ENCODE measurements at places on chromosomes 4 and X.
A peak's percentile ranks its signal among the peaks of the same experiment; 100 is the strongest.

- DNase-seq = no peak
Observed at GRCh38 chrX:68936126-68936525, 107.3 kb downstream of the EFNB1 start.

DNA sequence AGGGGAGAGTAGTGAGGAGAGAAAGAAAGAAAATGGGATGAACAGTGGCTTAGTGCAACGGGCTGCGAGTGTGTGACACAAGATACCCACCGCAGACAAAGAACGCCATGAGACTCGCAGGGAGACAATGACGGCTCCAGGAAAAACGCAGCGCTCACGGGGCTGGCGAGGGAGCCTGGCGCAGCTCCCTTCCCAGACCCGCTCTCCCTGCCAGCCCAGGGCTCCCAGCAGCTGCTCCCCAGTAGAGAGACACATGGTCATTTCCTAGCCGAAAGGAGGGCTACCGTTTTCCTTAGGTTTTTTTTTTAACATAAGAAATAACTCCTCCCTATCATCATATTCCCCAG lies 149.5 kb downstream of the MAML3 start:
- peak; percentile 16 for DNase-seq

DNA sequence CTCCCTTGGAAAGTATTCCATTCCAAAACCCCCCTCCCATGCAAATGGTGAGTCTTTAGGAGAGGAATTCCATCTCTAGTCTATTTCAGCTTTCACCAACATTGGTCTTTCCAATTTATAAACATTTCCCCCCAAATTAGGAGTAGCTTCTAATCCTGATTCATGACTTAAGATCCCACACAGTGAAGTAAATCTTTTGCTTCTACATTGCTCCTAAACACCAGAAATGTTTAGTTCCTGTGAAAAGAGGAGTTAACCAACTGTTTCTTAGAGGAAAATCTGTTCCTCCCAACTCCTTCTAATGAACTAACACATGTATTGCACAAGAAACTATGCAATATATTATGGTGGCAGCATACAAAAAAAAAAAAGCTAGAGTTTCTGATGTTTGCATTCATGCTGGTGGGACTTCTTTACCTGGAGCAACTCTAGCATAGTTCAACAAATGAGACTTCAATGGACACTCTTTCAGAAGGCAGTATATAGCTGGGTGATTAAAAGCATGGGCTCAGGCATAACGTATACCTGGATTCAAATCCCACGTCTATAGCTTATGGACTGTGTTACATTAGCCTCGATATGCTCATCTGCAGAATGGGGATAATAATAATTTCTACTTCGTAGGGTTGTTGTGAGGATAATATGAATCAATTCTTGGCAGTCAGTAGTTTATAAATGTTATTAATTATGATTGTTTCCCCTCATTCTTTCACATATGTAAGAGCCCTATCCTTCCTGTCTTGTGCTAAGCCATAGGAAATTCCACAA lies 131.6 kb upstream of the TMEM164 start:
- DNase-seq = no peak

DNA sequence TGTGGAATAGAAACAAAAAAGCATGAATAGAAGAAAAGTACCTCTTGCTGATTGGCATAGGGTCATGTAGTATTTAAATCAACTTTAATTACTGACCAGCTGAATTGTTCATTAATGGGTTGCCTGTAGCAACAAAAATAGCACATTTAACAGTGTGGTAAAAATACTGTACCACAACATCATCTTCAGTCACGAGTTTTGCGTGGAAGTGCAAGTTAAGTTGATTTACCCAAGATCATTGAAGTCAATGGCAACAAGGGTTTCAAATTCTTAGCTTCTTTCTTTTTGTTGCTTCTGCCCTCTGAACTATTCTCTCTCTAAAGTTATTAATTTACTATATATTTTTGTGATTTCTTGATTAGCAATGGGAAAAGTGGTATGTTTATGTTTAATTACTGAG lies 526.6 kb downstream of the C4orf33 start:
- DNase-seq = no peak

GRCh38 chr4:189548484-189549125 lies 392.1 kb upstream of the FRG1 start:
- DNase-seq = no peak

GRCh38 chr4:184688447-184688846 lies 38.9 kb downstream of the PRIMPOL start:
- DNase-seq = peak; percentile 59

DNA sequence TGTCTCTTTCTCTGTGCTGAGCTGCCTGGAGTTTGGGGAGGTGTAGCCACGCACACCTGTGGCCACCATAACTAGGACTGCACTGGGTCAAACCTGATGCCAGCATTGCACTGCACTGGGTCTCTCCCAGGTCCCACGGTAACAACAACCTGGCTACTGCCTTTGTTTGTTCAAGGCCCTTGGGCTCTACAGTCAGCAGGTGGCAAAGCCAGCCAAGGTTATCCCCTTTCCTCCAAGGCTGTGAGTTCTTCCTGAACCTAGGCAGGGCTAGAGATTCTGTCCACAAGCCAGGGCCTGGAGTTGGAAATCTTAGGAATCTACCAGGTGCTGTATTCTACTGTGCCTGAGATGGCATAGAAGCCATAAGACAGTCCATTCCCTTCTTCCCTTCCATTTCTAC lies 126.7 kb upstream of the MAGEE2 start:
- DNase-seq = no peak

GRCh38 chr4:137015426-137016409 lies 516.6 kb downstream of the PCDH18 start:
- DNase-seq = no peak

DNA sequence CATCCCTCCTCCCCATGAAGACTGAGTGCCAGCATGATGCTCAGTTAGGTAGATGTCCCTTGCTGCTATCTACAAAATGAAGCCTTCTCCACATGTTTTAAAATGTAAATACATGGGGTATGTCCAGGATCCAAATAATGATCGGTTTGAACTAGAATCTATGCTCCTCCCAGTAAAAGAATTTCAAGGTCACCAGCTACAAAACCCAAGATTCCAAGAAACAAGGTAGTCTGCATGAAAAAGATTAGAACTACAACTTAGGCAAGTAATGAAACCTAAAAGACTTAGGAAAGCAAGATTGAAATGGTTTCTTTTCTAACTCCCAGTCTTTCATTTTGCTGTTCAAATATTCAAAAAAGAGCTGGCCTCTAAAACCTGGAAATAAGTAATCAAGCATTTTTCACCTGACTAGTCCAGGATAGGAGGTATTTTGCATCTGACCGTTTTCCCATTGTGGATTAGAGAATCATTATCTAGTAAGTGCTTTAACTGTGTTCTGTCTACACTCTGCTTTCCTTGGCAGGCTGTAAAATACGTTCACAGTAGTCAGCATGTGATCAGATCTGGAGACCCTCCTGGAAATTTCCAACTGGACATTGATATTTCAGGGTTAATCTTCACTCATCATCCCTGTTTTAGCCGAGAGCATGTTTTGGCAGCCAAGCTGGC lies 57.4 kb downstream of the CC2D2A start:
- DNase-seq = no peak

- DNase-seq = no peak
Observed at GRCh38 chr4:58465031-58465430, 1354.8 kb upstream of the IGFBP7 start.

GRCh38 chr4:71400810-71401209 lies 62.0 kb downstream of the SLC4A4 start:
- DNase-seq = no peak

All from fibroblast of skin of left quadriceps (primary cell).